ENCODE measurements at places on chromosomes 7 and 10. TPM values are rescaled to one million over a fixed set of nuclear protein-coding genes. Genes with fewer than 3 reads are reported as not detected.

CYP3A7 gene
- not detected for total RNA-seq

TMEM176A gene
- 31.1 TPM for total RNA-seq

HOXA5 gene
- not detected for total RNA-seq

NODAL gene
- total RNA-seq, result not detected

GRID1 gene
- total RNA-seq, result 1.3 TPM

ADRA2A gene
- 1.0 TPM for total RNA-seq

ACTR3C gene
- total RNA-seq, result 5.7 TPM

ADGRA1 gene
- total RNA-seq, result not detected

SAMD9L gene
- total RNA-seq, result 3.8 TPM

TMEM270 gene
- not detected for total RNA-seq

PPP1R9A gene
- 21.9 TPM for total RNA-seq

DNA sequence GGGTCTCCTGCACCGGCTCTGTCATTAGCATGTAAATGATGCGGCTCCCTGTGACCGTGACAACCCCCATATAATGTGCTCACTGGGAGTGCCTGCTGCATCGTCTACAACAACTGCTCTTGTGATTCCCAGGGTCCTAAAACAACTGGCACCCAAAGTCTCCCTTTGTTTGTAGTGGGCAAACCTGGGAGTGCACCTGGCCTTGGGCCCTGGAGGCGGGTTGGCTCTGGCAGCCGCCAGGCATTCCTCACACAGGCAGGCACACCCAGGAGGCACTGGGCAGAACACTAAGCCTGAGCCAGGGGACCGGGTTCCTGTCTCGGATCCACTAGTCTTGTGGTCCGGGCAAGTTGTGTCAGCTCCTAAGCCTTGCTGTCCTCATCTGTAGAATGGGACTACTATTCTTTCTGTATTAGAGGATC lies 115.5 kb upstream of the GPR26 start:
- DNase-seq, result no peak

- DNase-seq, result no peak
Observed at GRCh38 chr7:19783541-19783940, 10.1 kb upstream of the TMEM196 start.

- DNase-seq, result no peak
Observed at GRCh38 chr7:108404509-108405420, 51.5 kb downstream of the NRCAM start.

DNA sequence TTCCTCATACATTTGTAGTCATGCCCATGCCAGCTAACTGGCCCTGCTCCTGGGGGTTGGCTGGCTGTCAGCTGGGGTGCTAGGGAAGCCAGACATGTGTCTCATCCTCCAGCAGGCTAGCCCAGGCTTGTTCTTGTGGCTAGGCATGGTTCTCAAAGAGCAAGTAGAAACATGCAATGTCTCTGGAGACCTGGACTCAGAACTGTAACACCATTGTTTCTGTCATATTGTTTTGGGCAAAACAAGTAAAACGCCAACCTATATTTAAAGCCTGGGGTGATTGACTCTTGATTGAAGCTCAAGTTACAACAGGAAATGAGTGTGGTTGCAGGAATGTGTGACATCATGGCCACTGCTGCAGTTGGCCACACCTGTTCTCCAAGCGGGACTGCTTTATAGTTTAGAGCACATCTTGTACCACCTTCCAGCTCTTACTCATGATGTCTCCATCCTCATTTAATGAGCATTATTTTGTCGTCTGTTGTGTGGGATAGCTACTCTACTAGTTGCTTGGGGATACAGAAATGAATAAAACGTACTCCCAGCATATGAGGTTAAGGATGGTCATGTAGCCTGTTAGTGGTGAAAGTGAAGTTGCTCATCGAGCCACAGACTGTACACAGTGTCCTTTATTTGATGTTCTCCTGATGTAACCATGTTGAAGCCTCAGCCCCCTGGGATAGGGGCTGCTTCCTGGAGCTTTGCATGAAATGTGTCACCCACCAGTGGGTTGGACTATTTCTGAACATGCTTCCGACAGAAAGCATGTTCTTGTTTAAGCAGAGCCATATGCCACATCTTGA lies 168.4 kb downstream of the SORCS3 start:
- DNase-seq, result no peak

DNA sequence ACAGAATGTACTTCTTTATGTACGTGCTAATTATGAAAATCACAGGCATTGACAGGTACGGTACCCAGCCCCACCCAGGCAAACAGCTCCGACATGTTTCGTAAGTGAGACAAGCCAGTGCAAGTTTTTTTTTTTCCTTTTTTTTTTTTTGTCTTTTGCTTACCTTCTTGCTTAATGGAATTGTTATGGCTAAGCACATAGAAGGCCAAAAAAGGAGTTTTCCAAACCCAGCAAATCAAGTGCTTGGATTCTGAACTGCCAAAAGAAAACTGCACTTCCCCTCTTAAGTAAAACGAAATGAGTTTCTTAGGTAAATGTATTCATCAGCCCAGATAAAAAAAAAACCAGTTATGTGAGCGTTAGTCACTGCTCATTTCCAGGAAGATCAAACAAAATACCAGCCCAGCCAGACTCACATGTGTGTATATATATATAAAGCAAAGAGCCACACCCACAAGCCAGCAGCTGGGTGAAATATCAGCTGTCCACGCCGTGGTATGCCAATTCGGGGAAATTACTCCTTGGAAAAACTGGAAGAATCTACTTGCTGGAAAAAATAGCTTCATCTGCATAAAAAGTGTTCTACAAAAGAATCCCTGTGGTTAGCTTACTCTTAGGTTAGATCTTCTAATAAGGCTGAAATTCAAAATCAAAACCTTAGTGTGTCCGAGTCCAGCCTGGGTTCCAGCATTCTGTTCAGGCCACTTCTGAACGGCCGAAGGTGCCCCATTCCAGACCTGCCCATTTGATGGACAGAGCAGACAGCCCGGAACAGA lies 8.0 kb downstream of the KLF6 start:
- no peak for DNase-seq

GRCh38 chr10:78600740-78601139 lies 468.0 kb upstream of the ZMIZ1 start:
- DNase-seq, result no peak

GRCh38 chr7:155621418-155621980 lies 23.0 kb upstream of the RBM33 start:
- DNase-seq, result no peak

DNA sequence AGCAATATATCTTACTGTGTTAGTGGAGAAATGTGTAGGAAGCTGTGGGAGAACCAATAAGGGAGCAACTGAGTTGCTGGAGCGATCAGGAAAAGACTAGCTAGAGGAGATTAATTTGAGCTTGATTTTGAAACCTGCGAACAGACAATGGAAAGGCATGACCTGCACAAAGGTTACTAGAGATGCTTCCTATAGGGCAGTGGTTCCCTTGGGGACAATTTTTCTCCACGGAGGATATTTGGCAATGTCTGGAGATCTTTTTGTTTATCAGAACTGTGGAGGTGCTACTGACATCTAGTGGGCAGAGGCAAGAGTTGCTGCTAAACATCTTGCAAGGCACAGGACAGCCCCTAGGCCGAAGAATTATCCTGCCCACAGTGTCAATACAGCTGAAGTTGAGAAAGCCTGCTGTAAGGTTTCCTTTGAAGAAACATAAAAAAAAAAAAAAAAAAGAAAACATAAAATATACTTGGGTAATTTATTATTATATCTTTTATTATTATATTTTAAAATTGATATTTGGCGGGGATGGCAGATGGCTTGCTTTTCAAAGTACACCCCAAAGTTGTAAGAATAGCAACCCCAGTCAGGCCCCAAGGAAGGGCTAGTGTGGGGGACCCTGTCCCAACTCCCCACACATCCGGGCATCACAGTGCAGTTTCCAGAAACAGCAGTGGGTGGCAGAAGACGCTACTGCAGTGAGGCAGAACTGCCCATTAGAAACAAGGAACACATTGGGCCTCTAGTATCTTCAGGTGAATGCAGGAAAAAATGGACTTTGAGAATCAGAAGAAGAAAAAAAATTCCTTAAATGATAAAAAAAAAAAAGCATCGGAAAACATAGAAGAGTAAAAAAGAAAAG lies 481.6 kb downstream of the SH2D4B start:
- no peak for DNase-seq

DNA sequence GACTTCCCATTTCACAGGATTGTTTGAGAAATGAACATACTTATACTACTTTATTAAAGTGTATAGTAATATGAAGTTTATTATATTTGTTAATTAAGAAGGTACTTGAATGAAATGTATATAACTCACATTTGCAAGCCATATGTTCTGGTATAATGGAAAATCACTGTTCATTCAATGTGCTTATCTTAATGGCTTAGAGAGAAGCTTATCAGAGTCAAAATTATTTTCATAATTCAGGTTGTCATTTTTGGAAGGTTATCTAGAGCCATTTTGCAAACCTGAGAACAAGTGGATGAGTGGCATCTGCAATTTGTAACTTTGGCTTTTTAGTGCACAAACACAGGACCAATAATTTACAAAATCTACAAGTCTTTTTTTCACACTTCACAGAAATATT lies 621.0 kb downstream of the ARL4A start:
- no peak for DNase-seq

GRCh38 chr7:30323006-30323355 lies 38.6 kb downstream of the ZNRF2 start:
- no peak for DNase-seq

- DNase-seq, result no peak
Observed at GRCh38 chr7:81079746-81080145, 160.9 kb upstream of the SEMA3C start.

- DNase-seq, result no peak
Observed at GRCh38 chr7:22694597-22695207, 32.3 kb upstream of the IL6 start.

DNA sequence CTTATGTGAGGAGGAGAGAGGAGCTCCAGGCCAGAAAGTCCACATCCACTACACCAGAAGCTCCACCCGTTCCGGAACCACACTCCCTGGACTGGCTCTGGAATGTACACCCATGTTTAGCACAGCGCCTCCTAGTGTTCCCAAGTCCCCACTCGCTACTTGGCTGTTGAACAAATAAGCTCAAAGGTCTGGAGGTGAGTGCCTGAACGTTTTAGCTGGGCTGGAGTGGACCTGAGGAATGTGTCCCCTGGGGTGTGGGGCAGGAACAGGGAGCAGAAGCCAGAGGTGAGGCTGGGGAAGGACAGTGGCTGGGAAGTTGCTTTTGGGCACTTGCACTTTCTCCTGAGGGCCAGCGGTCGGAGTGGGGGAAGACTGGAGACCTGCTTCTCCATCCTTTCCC lies 164.1 kb upstream of the CDCA7L start:
- no peak for DNase-seq

GRCh38 chr7:47389171-47389922 lies 192.6 kb downstream of the TNS3 start:
- DNase-seq, result no peak

- no peak for DNase-seq
Observed at GRCh38 chr7:117562759-117563158, 82.9 kb downstream of the CFTR start.

DNA sequence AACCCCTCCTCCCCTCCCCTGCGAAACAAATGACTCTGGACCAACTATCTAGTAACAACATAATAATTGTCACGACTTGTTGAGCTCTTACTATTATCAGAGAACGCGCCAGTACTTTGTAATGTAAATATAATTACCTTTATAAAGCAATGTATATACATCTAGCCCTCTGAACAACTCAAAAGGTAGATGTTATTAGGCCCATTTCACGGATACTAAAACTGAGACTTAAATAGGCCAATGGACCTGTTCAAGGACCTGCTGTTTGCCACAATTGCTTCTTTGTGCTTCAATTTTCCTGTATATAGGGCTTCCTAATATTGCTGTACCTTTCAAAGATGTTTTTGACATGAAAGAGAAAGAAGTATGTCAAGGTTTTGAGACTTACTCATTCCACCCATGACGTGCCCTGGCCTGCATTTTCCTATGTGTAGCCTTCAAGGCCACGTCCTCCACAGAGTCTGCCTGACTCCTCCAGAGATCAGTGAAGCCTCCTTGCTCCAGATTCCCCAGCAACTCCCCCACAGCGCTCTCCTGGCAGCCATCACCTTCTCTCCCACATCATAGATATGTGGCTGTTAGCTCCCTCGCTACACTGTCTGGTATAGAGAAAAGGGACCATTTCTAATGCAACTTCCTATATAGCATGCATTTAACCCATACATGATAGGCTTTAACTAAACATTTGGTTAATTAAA lies 156.6 kb downstream of the SKIDA1 start:
- DNase-seq, result no peak

DNA sequence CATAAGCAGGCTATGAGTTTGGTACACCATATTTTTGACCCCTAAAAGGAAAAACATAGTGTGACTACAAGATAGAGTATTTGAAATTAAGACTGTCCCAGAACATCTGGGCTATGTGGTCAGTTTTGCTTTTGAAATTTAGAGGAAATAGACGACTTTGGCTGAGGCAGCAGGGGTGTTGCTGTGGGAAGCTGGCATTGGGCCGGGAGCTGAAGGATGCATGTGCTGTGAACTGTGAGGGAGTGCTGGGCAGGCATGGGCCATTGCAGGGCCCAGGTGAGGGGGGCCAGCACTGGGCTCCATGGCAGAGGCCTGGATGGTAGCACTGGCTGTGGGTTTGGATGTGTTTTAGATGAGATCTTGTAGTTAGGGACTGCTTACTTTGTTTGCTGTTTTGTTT lies 168.3 kb downstream of the BMPER start:
- no peak for DNase-seq

- DNase-seq, result no peak
Observed at GRCh38 chr7:110050785-110051184, 1040.1 kb upstream of the LRRN3 start.

- no peak for DNase-seq
Observed at GRCh38 chr10:78556705-78557432, 511.9 kb upstream of the ZMIZ1 start.

- no peak for DNase-seq
Observed at GRCh38 chr7:43116451-43116850, 4.0 kb downstream of the HECW1 start.

- no peak for DNase-seq
Observed at GRCh38 chr7:134211817-134212216, 84.7 kb downstream of the LRGUK start.

DNA sequence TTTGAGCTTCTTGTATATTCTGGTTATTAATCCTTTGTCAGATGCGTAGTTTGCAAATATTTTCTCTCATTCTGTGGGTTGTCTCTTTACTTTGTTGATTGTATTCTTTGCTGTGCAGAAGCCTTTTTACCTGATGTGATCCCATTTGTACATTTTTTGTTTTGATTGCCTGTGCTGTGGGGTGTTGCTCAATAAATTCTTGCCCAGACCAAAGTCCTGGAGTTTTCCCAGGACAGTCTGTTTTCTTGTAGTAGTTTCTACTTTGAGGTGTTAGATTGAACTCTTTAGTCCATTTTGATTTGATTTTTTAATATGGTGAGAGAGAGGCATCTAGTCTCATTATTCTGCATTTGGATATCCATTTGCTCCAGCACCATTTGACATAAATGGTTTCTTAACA lies 588.7 kb upstream of the MBL2 start:
- DNase-seq, result no peak

DNA sequence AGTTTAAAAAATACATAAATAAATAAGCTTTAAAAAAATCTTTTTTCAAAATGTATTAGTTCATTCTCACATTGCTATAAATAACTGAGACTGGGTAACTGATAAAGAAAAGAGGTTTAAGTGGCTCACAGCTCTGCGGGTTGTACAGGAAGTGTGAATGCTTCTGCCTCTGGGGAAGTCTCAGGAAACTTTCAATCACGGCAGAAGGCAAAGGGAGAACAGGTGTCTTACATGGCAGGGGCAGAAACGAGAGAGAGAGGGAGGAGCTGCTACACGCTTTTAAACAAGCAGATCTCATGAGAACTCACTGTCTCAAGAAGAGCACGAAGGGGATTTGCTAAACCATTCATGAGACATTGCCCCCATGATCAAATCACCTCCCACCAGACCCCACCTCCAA lies 114.6 kb downstream of the DNAJC1 start:
- no peak for DNase-seq

GRCh38 chr10:117090834-117091233 lies 47.2 kb downstream of the VAX1 start:
- DNase-seq, result no peak

Data from Right ventricle myocardium inferior (tissue), 1 donor.